Common myeloid progenitor, CD34-positive (primary cell): ENCODE measurements at places on chromosomes 5 and 9.
A peak's percentile ranks its signal among the peaks of the same experiment; 100 is the strongest.

- no peak for DNase-seq
Measured at GRCh38 chr9:129720865-129721545, 31.8 kb downstream of the PTGES start.

DNA sequence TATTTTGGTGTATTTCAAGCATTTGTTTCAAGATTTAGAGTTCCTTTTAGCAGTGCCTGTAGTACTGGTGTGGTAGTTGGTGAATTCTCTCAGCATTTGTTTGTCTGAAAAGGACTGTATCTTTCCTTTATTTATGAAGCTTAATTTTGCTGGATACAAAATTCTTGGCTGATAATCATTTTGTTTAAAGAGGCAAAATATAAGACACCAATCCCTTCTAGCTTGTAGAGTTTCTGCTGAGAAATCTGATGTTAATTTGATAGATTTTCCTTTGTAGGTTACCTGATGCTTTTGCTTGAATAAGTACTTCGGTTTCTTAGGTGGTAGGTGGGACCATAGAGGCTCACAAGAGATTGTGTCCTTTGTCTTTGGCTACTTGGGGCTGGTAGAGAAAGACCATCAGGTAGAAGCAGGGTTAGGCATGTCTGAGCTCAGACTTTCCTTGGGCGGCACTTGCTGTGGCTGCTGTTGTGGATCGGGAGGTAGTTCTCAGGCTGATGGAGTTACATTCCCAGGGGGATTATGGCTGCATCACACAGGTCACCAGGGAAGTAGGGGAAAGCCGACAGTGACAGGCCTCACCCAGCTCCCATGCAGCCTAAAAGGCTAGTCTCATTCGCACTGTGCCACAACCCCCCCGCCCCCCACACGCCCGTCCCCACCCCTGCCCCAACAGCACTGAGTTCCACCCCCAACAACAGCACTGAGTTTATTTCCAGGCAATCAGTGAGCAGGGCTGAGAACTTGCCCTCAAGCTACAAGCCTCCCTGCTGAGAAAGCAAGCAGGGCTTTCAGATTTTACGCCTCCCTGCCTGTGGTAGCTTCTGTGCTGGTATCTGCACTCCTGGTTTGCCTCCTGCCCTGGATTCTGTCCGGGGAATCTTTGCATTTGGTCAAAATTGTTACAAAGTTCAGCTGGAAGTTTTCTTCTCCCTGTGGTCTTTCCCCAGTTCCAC, 127.1 kb upstream of the GLRA1 start:
- no peak for DNase-seq

GRCh38 chr5:162800301-162800700, 637.1 kb upstream of the CCNG1 start:
- no peak for DNase-seq

DNA sequence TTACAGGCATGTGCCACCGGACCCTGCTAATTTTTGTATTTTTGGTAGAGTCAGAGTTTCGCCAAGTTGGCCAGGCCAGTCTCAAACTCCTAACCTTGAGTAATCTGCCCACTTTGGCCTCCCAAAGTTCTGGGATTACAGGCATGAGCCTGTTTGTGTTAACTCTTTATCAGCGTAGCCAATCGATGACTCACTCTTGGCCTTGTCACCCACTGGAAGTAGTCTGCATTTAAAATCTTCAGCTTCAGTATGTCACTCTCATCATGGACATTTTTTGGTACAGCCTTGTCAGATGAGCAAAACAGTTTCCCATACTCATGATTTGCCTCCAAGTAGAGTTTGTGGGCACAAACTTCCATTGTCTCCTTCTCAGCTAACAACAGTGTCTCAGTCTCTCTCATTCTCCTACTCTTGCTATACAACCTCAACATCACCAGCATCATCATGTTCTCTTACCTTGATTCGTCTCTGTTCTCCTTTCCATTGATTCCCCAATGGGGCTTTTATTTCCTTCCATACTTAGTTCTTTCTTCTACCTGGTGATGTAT, 22.5 kb downstream of the MUSK start:
- DNase-seq: peak; percentile 6

GRCh38 chr5:62386824-62387223, 16.9 kb downstream of the DIMT1 start:
- DNase-seq: no peak

DNA sequence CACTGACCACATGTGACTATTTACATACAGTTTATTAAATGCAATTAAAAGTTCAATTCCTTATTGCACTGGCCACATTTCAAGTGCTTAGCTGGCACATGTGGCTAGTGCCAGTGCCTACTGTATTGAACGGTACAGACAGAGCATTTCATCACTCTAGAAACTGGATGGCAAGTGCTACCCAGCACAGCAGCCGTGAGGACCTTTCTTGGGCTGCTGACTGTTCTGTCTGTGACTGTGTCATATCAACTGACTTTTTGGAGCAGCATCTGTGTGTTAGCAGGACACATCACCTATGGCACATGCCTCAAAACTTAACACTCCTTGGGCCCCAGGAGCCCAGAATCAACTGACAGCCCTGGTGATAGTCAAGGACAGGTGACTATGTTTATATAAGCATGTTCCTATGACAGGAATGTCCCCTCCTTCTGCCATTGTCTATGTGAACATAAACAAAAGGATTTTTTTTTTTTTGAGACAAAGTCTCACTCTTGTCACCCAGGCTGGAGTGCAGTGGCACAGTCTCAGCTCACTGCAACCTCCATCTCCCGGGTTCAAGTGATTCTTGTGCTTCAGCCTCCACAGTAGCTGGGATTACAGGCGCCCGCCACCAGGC, 8.9 kb downstream of the IRF1 start:
- DNase-seq: peak; percentile 37

DNA sequence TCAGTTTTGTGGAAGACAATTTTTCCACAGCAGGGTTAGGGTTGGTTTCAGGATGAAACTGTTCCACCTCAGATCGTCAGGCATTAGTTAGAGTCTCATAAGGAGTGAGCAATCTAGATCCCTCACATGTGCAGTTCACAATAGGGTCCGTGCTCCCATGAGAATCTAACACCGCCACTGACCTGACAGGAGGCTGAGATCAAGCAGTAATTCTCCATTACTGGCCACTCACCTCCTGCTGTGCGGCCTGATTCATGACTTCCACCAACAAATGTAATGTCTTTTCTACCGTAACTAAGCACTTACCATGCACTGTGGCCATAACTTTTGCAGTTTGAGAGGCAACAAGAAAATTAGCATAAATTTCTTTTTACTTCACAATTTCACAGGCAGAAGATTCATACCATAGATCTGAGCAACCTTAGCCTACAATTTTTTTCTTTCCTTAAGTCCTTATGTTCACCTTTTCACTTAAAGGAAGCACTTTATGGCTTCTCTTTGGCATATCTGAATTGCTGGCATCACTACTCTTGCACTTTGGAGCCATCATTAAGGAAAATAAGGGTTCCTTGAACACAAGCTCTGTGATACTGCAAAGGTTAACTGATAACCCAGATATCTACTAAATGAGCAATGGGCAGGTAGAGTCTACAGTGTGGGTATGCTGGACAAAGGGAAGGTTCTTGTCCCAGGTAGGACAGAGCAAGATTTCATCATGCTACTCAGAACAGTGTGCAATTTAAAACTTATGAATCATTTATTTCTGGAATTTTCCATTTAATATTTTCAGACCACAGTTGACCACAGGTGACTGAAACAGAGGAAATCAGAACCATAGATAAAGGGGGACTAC, 83.0 kb upstream of the IFNK start:
- no peak for DNase-seq

DNA sequence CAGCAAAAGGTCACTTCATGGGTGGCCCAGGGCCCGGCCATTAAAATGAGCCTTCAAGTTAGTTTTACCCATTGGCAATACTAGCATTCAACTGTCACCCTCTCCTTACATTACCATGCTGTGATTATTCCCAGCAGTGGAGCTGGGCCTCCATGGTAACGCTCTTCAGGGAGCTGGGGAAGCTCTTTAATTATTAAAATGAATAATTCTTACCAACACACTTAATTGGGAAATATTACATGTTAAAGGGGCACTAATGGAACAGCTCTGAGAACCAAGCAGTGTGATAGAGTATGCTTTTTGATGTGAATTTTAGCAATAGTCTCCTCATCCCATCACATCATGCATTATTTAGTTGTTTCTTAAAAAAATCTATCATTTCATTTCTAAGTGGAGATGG, 187.2 kb downstream of the CEMIP2 start:
- no peak for DNase-seq

DNA sequence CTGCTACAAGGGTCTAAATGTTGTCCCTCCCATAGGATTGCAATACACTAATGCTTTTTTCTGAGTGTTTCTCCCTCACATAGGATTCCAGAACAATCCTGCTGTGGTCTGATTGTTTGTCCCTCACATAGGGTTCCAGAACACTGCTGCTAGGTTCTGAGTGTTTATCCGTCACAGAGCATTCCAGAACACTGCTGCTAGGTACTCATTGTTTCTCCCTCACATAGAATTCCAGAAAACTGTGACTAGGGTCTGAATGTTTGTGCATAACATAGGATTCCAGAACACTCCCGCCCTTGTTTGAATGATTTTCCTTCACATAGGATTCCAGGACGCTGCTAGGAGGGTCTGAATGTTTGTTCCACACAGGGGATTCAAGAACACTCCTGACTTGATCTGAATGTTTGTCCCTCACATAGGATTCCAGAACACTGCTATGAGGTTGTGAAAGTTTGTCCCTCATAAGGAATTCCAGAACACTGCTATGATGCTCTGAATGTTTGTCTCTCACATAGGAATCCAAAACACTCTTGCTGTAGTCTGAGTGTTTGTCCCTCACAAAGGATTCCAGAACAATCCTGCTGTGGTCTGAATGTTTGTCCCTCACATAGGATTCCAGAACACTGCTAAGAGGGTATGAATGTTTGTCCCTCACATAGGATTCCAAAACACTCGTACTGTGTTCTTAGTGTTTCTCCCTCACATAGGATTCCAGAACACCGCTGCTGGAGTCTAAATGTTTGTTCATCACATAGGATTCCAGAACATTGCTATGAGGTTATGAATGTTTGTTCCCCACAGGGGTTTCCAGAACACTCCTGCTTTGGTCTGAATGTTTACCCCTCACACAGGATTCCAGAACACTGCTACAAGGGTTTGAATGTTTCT, 213.5 kb downstream of the FOXD4L6 start:
- DNase-seq: no peak

DNA sequence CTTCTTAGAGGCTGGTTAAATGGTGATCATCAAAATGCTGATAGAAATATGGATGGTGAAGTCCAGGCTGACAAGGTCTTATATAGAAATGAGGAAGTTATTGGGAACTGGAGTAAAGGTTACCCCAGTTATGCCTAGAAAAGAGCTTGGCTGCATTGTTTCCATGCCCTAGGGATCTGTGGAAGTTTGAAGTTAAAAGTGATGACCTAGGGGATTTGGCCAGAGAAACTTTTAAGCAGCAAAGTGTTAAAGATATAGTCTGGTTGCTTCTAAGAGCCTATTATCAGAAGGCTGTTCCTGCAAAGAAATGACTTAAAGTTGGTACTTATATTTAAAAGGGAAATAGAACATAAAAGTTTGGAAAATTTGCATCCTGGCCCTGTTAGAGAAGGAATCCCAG, 200.3 kb downstream of the ICE1 start:
- no peak for DNase-seq

GRCh38 chr5:90601468-90601867, 42.9 kb downstream of the ADGRV1 start:
- DNase-seq: peak; percentile 67

GRCh38 chr5:146721073-146721815, 157.3 kb downstream of the PPP2R2B start:
- DNase-seq: no peak

- no peak for DNase-seq
Measured at GRCh38 chr5:51466214-51466613, 83.0 kb downstream of the ISL1 start.

DNA sequence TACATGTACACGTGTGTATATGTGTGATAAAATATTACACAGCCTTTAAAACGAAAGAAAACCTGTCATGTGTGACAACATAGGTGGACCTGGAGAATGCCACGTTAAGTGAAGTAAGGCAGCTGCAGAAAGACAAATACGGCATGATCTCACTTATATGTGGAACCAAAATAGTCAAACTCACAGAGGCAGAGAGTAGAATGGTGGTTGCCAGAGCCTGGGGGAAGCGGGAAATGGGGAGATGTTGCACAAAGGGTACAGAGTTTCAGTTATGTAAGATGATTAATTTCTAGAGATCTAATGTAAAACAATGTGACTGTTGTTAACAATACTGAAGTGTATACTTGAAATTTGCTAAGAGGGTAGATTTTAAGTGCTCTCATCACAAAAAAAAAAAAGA, 34.8 kb downstream of the ADAMTS12 start:
- DNase-seq: no peak

- DNase-seq: no peak
Measured at GRCh38 chr9:9124616-9125015, 1325.0 kb upstream of the DMAC1 start.

DNA sequence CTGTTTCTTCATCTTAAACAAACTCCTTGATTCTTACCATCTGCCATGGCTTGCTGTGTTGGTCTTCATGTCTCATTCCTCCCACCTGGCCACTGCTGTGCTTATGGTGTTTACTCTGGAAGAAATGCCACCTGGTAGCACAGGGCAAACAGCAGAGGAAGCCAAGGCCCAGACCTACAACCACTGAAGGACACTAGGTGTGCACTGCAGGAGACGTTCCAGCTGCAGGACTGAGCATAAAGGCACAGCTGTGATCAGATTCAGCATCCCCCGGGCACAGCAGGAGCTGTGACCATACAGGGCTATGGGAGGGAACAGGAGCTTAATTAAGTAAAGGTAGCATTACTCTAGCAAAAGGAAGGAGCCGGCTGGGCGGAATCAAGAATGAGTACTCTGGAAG, 12.6 kb upstream of the GNAQ start:
- DNase-seq: no peak

- DNase-seq: no peak
Measured at GRCh38 chr5:173027905-173028304, 28.2 kb upstream of the CREBRF start.
